Right lung (tissue), 10 donors: ENCODE measurements at places on chromosomes 12 and 14.

DNA sequence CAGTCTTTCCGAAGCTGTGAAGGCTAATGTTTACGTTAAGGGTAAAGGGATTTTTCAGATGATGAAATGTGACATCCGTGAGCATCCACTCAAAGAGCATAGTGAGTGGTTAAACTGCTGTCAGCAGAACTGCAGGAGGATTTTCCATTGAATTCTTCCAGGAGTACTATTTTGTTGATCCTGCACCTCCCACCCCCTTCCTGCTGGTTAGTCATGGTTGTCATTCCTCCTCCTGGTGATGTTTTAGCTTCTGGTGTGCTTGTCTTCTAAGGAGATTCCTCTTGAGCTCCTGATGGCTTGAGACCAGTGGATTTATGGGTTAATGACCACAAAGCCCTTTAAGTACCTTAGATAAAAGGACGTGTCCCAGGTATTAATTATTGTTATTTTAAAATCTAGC lies 2.4 kb upstream of the GPRC5D start:
- no peak for DNase-seq

DNA sequence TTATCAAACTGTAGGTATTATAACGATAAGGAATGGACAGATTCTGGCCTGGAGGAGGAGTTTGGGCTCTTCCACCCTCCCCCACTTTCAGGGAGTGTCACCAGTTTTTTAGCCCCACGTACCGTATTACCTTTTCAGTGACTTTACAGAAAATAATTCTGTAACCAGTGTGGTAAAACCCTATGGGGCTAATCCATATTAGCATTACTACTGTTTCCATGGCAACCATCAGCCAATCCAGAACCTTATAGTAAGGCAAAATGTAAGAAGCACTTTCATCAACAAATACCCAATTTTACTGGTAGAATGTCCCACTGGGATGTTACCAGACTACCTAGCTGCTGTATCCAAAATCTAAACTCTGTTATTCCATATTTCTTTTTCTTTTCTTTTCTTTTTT lies 50.7 kb downstream of the BICDL1 start:
- DNase-seq, result no peak

- no peak for DNase-seq
Observed at GRCh38 chr14:25056688-25057078, 6.7 kb upstream of the STXBP6 start.

GRCh38 chr12:96049101-96049500 lies 13.7 kb upstream of the LTA4H start:
- DNase-seq, result no peak
